ENCODE measurements at places on chromosomes 11 and 22.

DNA sequence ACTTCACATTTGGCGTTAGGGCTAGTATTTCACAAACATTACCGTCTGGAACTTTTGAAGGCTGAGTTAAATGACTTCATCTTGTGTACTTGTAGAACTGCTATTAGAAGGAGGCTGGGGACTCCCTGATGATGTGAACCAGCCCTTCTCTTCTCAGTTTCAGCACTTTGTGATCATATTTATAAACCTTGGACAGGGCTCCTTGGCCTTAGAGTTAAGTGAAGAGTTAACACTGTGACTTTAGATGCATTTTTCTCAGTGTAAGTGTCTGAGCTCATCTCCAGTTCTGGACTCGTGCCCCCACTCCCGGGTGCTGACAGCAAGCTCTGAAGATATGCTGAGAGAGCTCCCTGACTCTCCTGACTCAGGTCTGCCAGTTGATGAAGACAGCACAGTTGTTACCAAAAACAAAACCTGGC lies 8.4 kb downstream of the MIAT start:
- DNase-seq, result no peak

DNA sequence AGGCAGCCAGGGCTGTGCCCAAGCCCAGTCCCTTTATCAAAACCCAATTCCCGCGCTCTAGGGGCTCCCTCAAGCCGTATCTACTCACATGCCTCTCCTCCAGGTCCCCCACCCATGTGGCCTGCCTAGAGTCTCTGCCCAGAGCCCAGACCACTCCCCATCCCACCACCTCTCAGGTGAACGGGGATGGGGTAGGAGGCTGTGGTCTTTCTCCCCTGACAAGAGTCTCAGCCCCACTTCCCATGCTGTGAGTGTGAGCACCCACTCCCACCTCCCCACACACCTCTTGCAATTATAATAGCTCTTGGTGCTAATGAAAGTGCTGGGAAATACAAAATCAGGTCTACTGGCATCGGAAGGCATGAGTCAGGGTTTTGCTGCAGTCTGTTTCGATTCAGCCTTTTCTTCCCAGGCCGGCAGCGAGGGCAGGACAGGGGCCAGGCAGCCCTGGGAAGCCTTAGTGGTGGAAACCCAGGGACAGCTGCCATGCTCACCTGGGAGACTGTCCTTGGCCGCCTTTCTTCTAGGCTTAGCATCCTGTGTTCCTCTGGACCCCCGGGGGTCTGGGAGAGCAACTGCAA lies 16.7 kb upstream of the TMPRSS4 start:
- DNase-seq, result no peak

DNA sequence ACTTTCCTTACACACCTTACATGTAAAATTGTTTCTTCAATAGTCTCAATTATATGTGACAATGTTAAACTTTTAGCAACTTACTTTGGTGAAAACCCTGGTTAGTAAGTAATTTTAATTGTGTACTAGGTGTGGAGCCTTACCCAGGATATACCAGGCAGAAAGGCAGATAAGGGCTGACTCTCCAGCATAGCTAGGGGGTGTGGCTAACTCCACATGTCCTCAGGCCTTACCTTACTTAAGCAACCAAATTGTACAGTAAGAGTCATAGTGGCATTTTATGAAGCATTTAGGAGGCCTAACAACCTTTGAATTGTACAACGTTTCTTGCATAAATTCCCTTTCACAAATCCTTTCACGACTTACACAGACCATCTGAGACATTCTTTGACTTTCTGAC lies 118.2 kb upstream of the OR9Q1 start:
- no peak for DNase-seq

DNA sequence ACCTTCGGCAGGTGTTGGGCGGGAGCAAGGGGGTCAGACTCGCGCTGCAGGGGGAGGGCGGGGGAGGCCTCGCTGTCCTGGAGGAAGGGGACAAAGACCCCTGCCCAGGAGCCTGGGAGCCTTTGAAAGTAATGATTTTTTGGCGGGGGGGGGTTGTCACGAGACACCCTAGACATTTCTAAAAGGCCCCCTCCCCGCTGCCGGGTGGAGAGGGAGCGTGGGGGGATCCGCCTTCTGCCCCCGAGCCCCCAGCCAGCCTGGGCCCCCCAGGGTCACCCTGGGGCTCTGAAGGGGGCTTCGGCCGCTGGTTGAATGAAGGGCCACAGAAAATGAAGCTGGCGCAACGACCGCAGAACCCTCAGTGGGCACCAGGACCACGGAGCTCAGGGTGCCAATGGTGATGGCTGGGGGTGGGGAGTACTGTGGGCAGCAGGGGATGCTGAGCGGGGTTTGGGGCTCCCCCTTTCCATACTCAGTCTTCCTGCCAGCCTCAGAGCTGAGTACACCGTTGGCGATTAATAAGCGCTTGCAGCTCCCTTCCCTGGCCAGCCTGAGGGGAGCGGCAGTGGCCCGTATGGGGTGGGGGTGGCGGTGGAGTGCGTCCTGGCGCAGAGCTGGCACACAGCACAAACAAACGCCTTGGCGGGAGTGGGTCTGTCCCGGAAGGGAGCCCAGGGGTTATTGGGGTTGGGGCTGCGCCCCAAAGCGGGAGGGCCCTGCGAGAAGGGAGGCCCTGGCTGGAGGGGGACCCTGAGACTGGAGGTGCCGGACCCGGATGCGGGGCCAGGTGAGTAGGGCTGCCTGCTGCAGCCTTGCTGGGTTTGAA lies 1.2 kb upstream of the DUSP8 start:
- DNase-seq, result no peak

- DNase-seq, result no peak
Observed at GRCh38 chr11:65945430-65945911, at the start of gene TSGA10IP. Gene TSGA10IP, plus strand, starts transcription at chr11:65945480. Its CDS starts 196 bp downstream, at chr11:65945676.

GRCh38 chr11:31847761-31848160 lies 36.6 kb upstream of the PAX6 start:
- DNase-seq, result no peak

- no peak for DNase-seq
Observed at GRCh38 chr11:115709297-115709696, 205.1 kb upstream of the CADM1 start.

DNA sequence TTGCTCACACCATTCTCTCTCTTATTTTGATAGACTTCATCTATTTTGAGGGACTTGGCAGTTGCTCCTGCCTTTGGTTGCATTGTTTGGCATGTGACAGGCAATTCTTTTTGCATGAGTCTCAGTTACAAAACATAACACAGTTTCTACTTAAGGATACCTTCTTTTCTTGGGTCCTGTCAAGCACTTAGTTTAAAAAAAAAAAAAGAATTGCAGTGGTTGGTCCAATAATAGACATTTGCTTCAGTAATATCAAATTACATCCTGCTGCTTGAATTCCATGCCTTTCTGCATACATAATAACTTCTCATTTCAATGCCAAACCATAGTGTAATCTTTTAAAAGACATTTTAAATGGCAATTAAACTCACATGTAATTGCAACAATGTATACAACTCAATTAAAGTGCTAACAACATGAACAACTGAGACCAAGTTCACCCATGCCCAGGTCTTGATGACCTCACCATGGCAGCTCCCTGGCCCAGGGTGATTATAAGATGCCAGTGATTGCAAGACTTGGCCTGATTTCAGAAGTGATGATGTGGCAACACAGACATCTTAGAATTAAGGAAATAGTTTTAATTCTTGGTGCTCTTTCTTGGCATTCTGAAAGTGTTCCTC lies 32.2 kb upstream of the PLET1 start:
- DNase-seq, result peak; percentile 30

GRCh38 chr22:37619991-37620390 lies 11.4 kb downstream of the GGA1 start:
- no peak for DNase-seq

- no peak for DNase-seq
Observed at GRCh38 chr22:40434106-40434505, 63.7 kb downstream of the SGSM3 start.

All from SW 1271 (cell line).